Fibroblast of skin of abdomen (primary cell): ENCODE measurements at places on chromosomes 12 and 14.

DNA sequence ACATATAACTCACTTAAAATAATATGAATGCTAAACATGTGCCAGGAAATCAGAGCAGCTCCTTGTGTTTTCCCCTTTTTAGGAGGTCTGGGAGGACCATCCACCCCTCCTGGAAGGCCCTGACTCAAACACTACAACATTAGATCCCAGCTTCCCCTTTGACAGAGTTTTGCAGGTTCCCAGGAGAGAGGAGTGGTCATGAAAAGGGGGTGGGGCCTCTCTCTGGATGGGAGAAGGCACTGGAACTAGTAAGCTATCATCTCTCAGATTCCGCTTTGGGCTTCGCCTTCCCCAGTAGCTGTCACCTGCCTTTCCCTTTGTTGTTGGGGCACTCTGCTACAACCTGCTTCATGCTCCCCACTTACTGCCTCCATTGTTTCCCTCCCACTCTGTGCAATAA is 149.2 kb downstream of the ZFP36L1 start:
- no peak for DNase-seq

GRCh38 chr14:53325176-53325806 is 172.2 kb upstream of the DDHD1 start:
- DNase-seq, result peak; percentile 9

GRCh38 chr14:96783915-96784224 is 13.3 kb upstream of the VRK1 start:
- no peak for DNase-seq

- DNase-seq, result peak; percentile 11
These were observed 313.5 kb downstream of the KCNC2 start for GRCh38 chr12:74896186-74896585.

DNA sequence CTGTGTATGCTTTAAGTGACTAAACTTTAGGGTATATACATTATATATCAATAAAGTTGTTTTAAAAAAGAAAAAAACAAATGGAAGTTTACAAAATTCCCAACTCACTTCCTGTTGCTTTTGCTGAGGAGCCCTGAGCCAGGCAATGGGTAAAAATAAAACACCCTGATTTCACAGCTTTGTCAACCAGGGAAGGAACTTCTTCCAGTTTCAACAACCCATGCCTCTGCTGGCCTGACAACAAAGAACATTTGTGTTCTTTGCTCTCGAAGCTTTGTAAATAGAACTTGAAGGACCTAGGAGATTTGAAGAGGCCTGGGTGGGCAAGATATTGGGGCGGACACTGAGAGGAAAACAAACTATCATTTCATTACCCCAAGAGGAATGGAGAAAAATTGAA is 141.2 kb upstream of the NOS1 start:
- DNase-seq, result no peak

DNA sequence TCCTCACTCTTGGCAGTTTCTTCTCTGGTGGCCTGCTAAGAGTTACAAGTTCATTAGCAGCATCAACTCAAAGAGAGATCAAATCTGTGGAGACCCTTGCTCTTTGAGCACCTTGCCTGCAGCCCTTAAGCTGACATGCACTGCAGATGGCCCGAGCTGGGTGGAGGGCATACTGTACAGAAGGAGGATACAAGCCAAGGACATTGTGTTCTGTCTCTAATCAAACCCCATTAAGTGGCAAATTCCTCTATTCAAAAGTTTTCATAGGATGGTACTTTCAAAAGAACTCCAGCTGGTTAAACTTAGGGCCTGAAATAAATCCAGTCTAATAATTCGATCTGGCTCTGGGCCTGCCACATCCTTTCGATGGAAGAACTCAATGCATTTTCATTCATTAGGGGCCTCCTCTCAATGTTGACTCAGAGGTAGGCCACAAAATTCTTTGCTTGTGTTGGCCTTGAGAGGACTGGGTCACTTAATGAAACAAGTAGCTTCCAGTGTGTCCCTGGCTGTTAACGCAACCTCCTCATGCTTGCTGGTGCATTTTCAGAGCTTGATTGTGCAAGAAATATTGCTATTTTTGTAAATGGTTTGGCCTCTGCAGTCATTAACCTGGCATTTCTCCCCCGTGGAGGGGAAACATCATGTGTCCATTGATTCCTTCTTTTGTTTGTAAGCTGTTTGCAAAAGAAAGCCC is 318.2 kb downstream of the NUAK1 start:
- DNase-seq, result peak; percentile 86

- DNase-seq, result no peak
These were observed 168.2 kb downstream of the EPS8 start for GRCh38 chr12:15620741-15621539.

- DNase-seq, result peak; percentile 88
These were observed 63.9 kb downstream of the NUAK1 start for GRCh38 chr12:106074706-106075392.

DNA sequence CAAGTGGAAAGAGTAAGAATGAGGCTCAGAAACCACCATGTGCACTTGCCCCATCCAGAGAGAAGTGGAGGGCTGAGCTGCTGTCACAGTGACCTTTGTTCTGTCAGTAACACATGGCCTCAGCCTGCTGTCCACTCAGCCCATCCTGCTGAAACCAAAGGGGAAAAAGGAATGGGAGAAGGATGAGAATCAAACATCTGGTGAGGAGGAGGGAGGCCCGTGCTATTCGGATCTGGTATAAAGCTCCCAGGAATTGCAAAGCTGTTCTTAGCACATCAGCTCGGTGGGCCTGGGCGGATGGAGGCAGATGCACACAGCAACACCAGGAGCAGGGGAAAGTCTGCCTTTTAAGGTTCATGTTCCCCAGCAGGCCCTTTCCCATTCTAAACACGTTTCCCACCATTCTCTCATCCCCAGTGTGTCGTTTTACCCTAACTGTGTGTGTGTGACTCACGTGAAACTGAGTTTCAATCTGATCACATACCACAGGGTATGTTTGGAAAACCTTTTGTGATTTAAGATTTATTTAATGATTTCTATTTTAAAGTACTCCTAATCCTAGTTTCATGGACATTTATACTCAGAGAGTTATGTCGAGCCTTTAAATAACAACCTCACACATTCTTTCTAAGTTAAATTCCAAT is 36.8 kb downstream of the RTRAF start:
- DNase-seq, result peak; percentile 35

DNA sequence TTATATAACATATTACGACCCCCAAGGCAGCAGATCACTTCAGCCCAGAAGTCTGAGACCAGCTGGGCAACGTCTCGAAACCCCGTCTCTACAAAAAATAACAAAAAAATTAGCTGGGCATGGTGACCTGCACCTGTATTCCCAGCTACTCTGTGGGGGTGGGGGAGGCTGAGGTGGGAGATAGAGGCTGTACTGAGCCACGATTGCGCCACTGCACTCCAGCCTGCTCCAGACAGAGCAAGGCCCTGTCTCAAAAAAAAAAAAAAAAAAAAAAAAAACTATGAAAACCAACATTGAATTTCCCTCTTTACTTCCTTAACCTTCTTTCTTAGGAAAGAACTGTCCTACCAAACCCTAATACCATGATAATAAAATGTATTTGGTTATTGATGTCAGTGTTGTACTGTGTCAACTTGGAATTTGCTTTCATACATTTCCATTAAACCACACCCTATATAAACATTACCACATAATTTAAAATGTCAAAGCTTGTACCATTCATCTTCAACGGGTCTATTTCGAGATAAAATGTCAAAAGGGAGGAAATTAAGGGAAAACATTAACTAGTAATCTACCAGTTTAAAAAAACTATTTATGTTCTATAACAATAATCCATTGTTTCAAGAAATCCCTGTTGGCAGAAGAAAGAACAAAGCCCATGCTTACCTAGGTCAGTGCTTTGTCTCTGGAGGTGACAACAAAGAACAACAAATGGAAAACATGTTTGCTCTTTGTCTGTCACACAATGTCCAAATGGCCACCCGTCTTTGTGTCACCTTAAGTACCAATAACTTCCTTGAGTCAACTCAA is 17.4 kb downstream of the GALNT4 start:
- DNase-seq, result no peak

GRCh38 chr14:82935691-82936090 is 1402.0 kb upstream of the SEL1L start:
- no peak for DNase-seq

- DNase-seq, result no peak
These were observed 49.3 kb downstream of the AACS start for GRCh38 chr12:125114365-125115141.

GRCh38 chr12:69329669-69330428 is 18.3 kb upstream of the LYZ start:
- no peak for DNase-seq
